ENCODE measurements at places on chromosomes 7 and 10.

GRCh38 chr10:86673216-86673826 is 5.0 kb downstream of the LDB3 start:
- no peak for DNase-seq

DNA sequence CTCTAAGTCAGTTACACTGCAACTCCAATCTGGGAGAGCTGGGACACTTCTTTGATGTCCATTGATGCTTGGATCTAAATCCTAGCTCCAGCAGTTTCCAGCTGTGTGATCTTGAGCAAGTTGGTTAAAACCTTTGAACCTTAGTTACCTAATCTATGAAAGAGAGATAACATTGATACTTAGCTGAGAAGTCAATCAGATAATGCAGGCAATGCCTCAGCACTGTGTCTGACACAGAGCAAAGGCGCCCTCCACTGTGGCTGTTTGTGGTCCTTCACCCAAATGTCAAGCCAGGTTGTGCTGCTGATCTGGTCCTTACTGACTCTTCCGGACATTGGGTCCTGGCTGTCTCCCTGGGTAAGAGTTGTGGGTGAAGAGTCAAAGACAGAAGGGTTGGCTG is 20.2 kb downstream of the DNTT start:
- DNase-seq, result no peak

GRCh38 chr7:111517549-111517951 is 44.7 kb downstream of the IMMP2L start:
- DNase-seq, result no peak

- DNase-seq, result no peak
Observed at GRCh38 chr10:62037166-62037831, 135.8 kb downstream of the ARID5B start.

DNA sequence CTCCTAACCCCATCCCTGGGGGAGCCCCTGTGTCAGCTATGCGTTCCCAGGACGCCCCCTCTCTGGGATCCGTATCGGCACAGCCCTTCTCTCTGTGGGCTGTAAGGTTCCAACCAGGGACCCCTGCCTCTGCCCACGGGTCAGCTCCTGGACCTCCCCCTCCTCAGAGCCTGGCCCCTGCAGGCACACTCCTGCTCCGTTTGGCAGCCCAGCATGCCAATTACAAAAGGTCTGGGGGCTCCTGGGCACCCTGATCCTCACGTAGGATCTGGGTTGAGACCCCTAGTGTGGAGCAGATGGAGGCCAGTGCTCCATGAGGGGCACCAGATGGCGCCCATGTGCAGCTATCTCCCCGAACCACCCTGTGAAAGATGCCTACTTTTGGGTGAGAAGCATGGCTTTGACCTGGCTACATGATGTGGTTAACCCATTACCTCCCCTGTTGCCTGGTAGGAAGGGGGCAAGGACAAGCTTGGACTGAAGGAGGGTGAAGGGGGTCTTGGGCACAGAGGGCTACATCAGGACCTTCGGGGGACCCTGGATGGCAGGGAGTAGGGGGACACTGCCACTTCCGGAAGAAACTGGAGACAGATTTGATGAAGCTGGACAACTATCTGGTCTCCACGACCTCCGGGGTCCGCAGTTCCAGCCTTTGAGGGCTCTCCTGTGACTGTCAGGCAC is 9.0 kb downstream of the TACR2 start:
- peak; percentile 22 for DNase-seq

DNA sequence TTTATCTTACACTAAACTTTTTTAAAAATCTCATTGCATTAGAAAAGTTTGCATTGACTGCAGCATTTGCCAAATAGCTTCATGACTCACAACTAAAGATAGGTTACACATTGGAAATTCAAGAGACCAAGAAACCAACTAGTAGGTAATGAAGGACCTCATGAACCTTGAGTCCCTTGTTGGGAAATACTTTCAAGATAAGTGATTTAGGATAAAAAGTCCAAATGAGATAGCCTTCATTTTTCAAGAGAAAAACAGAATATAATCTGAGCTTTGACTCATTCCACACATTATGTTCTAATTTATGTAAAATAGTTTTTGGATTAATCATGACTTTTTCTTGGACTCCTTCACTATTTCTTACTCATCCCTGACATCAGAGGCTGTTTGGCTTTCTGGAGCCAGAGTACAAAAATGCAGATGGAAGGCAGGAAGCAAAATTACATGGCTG is 13.1 kb upstream of the LIPF start:
- no peak for DNase-seq

DNA sequence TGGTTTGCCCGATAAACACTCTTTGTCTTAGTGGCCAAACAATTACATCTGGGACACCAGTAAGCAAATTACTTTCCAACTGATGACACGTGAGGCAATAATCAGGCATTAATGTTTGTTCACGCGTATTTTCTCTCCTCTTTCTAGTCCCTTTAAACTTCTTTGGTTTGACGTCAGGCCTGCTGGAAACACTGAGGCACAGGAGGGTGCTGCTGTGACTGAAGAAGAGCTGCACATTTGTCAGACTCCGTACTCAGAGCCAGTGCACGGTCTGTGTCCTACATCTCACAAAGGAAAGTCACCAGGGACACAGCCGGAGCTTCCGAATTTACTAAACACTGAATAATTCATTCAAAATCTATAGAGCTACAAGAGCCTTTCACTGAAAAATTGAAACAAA is 57.6 kb upstream of the ANAPC16 start:
- no peak for DNase-seq

- DNase-seq, result no peak
Observed at GRCh38 chr10:7161484-7162250, 249.2 kb downstream of the SFMBT2 start.

- no peak for DNase-seq
Observed at GRCh38 chr10:61059636-61060035, 115.7 kb upstream of the RHOBTB1 start.
